ENCODE measurements at places on chromosomes 2 and 18.

DNA sequence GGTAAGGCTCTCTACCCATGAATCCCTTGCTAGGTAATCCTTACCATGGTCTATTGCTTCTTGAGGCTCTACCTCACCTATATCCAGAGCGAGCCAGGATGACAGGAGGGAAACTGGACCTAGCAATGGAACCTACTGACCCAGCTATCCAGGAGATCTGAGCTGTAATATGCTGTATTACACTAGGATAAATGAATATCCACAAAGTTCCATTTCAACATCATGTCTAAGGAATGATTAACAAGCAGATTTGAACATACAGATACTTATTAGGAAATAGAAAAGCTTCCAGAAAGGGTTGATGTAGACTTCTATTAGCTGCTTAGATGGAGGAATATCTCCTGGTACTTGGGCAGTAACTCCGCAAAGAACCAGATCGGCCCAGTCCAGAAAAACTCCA lies 110.1 kb downstream of the BAZ2B start:
- DNase-seq = no peak

DNA sequence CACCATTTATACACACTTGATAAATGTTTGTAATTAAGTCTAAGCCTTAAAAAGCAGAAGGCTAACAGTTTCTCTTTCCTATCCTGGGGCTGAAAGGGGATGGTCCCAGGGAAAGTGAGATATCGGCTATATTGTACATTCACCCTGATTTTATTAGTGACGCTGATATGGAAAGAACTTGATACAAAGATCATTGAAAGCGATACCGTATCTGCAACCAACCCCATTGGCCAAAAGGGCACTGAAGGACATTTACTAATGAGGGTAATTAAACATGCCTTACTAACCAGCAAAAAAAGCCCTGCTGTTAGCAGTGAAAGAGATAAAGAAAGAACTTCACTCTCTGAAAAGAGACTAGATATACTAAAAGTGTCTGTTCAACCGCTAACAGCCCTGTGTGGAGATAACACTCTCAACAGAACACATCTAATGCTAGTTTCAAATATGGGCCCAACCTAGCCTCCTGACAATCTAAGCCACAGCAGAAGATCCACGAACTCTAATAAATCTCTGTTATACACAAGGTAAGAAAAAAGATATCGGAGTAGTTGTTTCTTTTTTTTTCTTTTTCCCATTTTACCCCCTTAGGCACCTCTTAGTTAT lies 200.0 kb downstream of the CDH2 start:
- DNase-seq = no peak

DNA sequence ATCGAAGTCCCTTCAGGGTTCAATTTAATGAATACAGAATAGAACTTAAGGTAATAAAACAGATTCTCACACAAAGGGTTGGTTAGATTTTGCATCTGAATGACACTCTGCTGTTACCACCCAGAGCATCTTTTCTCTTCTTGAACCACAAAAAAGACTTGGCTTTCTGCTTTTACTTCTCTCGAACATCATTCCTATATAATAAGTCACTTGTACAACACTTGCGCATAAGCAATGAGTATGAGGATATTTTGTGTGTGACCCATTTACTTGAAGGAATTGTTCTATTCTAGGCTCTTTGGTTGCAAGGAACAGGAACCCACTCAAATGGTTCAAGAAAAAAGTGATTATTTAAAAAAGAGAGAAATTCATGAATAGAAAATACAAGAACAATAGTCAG lies 126.2 kb downstream of the NUP35 start:
- no peak for DNase-seq

DNA sequence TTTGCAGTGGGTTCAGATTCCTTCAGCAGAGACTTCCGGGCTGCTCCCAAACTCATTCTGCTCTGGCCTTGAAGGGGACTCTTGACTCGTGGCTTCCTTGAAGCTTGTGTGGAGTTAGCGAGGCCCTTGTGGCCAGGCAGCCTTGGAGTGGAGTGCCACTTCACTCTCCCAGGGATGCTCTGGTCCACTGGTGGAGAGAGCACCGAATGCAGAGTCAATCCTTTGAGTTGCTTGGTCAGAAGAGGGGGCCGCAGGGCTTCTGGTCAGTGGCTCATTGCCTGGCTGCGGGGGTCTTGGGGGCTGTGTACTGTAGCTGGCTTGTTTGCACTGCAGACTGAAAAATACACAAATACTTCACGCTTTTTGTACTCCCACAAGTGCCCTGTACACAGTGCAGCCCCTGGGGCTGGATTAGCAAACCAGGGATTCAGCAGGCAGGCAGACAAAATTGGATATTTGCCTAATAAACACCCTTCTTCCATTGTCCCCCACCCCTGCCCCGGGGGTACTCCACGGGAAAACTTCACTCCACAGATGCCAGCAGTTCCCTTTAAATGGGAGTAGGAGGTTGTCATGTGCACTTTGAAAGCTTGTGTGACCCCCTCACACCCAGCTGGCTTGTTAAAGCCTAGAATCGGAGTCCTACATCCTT lies 3.2 kb downstream of the GLI2 start:
- no peak for DNase-seq

DNA sequence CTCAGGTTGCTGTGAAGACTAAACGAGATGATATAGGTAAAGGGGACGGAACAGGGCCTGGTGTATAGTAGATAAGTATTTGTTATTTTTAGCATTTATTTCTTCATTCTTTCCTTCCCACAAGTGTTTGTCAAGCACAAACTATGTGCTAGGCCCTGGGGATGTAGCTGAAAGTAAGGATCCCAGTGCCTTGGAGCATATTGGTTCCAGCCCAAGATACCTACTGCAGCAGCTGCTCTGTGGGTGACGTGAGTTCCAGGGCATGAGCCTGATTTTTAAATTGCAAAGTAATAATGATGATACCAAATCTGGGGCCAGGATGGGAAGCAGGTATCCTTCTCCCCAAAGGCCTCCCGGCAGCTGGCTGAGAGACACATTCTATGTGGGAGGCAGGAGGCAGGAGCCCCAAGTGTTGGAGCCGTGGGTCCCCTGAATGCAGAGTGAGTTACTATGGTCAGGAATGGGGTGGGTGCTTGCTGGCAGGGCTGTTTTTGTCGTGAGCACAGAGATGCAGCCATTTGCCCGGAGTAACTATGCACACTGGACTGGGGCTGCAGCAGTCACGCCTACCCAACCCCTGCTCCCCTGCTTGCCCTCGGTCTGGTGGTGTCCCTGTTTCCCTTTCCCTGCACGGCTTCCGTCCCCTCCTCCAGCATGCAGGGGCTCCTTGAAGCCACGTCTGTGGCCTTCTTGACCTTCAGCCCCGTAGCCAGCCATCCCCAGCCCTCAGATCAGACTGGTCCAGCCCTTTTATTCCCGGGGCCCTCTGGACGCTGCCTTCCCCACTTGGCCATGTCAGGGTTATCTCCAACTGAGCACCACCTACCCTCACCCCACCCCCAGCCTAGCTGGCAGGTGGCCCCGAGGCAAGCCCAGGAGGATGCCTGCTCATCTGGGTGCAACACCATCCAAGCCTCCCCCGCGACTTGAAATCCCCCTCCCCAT lies 52.4 kb downstream of the INHBB start:
- DNase-seq = no peak

GRCh38 chr18:1760901-1761300 lies 810.4 kb downstream of the METTL4 start:
- no peak for DNase-seq

GRCh38 chr2:193527146-193527545 lies 1332.4 kb upstream of the TMEFF2 start:
- DNase-seq = no peak

- DNase-seq = no peak
These were observed 28.2 kb downstream of the CDKL4 start for GRCh38 chr2:39215545-39215944.
